ENCODE measurements at places on chromosomes 12 and 14.

GRCh38 chr14:51208982-51209381 lies 31.1 kb upstream of the TMX1 start:
- no peak for DNase-seq

DNA sequence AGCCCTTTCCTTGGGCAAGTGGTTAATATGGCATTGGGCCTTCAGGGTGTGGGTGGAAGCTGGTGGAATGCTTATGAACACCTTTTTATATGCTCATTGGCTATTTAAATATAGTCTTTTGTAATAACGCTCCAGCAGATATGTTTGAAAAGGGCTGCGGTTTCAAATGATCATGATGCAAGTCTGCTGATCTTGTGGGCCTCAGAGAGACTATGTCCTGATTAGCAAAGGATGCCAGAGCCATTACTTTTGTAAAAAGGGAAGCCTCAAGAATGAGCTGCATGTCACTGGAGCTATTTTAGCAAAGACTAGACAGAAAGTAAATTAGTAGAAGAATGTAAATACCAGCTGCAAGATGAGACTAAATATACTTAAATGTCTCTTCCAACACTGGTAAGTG lies 200.5 kb downstream of the GXYLT1 start:
- no peak for DNase-seq

DNA sequence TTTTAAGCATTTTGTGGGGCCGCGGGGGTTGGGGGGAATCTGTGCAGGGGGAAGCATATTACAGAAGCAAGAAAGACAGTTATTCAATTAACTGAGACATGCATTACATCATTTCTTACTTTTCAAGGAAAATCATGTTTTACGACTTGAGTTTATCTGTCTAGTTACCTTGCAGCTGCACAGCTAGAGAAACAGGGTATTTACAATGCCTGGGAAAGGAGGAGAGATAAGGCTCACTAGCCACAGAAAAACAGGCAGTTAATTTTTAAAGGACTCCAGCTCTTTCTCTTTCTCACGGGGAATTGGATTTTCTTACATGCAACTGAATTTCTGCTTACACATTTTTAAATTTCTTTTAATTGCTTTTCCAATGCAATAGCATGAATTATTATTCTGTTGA lies 22.2 kb downstream of the FCF1 start:
- no peak for DNase-seq

- DNase-seq = no peak
Observed at GRCh38 chr14:69848903-69849391, 30.3 kb upstream of the SMOC1 start.

GRCh38 chr14:68604361-68604730 lies 188.5 kb downstream of the ZFP36L1 start:
- no peak for DNase-seq

- no peak for DNase-seq
Observed at GRCh38 chr12:57604454-57604991, at the start of gene DTX3. Gene DTX3, plus strand, starts transcription at chr12:57604824. Its CDS starts 1,694 bp downstream, at chr12:57606518.

DNA sequence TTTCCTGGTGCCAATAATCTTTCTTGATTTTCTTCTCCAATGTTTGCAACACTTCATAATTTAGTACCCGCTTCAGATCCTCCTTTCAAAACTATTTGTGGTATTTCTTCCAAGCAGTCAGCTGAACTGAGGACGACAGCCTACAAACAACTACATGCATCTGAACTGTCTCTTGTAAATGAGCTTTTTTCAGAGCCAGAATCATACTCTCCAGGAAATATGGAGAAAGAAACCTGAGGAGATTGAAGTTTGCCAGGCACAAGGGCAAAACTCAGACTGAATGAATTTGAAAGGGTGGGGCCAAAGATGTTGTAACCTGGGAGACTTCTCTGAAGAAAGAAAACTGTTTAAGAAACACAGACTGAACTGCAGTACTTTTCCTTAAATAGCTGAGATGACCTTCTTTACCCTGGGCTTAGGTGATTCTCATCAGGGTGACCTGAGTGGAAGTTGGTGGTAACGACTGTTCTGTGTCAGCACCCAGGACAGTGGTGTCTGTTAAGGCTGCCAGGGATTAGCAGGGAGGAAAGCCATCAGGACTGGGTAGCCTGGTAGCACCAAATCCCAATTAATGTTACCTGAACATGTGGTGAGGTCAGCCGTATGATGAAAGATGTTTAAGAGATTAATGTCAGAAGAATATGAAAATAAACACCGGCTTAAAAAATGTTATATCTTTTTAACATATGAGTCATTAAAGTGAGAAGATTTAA lies 95.0 kb downstream of the TGFB3 start:
- no peak for DNase-seq

- no peak for DNase-seq
Observed at GRCh38 chr14:91875525-91876286, 8.4 kb upstream of the TC2N start.

- DNase-seq = no peak
Observed at GRCh38 chr12:71187379-71187778, 29.6 kb upstream of the TSPAN8 start.

GRCh38 chr12:2494486-2495192 lies 300.1 kb upstream of the FKBP4 start:
- no peak for DNase-seq

GRCh38 chr14:105092171-105093037 lies 27.2 kb upstream of the GPR132 start:
- no peak for DNase-seq

- no peak for DNase-seq
Observed at GRCh38 chr14:77100961-77101360, 2.9 kb downstream of the CIPC start.

- no peak for DNase-seq
Observed at GRCh38 chr12:122107261-122107660, 28.7 kb downstream of the MLXIP start.

- no peak for DNase-seq
Observed at GRCh38 chr12:321606-322326, 59.1 kb upstream of the SLC6A13 start.
